Ovary (tissue), 10 donors: ENCODE measurements at places on chromosomes 13 and 19. TPM values are rescaled to one million over a fixed set of nuclear protein-coding genes. Genes with fewer than 3 reads are reported as not detected.

GRCh38 chr19:55698256-55698655 lies 23.2 kb downstream of the EPN1 start:
- DNase-seq: peak; percentile 2

DNA sequence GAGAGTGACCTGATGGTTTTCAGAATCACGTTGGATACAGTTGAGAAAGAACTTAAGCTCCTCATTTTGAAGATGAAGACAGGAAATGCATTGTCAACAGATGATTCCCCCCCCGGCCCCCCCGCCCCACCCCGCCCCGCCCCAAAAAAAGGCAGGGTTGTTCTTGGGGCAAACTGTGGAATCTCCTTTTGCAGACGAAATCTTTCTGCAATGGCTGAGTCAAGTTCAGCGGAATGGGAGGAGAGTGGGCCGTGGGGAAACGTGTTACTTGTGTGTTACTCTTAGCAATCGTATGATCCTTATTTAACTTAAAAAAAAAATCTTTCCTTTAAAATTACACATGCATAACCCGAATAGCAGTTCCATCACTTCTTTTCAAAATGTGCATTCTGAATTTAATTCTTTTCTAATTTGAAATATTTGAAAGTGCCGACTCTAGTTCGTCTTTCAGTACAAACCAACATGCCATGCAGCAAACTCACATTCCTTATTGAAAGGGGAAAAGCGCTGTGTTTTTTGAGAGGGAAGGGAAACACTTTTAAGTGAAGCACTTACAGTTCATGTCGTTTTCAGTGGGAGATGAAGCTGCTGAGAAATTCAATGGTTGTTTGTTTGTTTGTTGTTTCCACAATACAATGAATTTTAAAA lies 348.5 kb upstream of the ARGLU1 start:
- DNase-seq: no peak

- no peak for DNase-seq
Observed at GRCh38 chr19:58166708-58167280, 16.1 kb upstream of the ZNF274 start.

ZNF480 gene
- 4.5 TPM for polyA plus RNA-seq

DNA sequence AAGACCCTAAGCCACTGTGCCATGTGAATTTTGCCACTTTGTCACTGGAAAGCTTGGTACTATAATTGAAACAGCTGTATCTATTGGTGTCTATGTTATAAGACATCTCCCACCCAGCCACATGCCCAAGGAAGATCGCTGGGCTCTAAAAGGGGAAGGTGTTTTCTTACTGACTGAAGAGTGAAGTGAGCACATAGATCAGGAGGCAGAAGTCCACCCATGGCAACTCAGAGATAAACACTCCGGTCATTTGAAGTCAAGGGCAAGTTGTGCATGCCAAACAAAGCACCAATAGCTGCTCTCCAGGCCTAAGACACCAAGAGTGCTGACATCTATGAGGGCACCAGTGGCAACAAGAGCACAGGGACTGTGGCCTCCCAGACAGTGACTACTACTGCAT lies 153.8 kb downstream of the KCTD12 start:
- DNase-seq: no peak

- no peak for DNase-seq
Observed at GRCh38 chr13:107580741-107581412, 634.5 kb downstream of the LIG4 start.

DNA sequence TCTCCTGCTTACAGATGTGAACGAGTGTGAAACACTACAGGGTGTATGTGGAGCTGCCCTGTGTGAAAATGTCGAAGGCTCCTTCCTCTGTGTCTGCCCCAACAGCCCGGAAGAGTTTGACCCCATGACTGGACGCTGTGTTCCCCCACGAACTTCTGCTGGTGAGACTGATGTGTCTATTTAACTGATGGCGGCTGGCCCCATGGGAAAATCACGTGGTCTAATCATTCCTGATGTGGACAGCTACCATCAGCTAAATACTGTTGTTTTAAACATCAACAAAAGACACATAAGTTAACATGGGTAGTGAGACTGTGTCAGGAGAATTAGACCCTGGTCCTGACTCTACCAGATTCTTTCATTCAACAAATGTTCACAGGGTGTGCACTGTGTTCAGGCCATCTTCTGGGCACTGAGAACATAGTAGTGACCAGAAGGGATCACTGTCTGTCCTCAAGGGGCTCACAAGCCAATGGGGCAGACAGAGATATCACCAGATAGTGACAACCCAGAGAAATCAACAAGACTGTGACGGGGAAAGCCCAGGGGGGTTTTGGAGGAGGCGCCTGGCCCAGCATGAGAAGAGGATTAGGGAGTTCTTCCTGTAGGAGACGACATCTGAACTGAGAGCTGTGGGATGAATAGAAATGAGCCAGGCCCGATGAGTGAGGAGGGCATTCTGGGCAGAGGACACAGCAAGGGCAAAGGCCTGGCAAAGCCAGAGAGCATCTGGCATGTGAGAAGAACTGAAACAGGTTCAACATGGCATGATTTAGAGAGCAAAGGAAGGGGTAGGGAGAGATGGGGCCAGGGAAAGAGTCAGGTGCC lies 18.4 kb downstream of the LTBP4 start:
- DNase-seq: no peak

GRCh38 chr13:99320693-99321481 lies 13.7 kb upstream of the GPR183 start:
- DNase-seq: no peak
